ENCODE measurements at places on chromosomes 7 and 10.
A peak's percentile ranks its signal among the peaks of the same experiment; 100 is the strongest.

DNA sequence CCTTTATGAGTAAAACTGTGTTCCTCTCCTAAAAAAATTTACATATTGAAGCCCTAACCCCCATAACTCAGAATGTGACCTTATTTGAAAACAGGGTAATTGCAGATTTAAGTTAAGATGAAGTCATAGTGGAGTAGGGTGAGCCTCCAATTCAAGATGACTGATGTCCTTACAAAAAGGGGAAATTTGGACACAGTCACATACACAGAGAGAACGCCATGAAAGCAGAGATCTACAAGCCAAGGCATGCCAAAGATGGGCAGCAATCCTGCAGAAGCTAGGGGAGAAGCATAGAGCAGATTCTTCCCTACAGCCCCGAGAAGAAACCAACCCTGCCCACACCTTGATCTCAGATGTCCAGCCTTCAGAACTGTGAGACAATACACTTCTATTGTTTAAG lies 23.8 kb upstream of the ADD3 start:
- no peak for DNase-seq

- no peak for DNase-seq
Measured at GRCh38 chr10:59655309-59655708, 54.3 kb downstream of the SLC16A9 start.

GRCh38 chr7:16492513-16493062 lies 27.1 kb upstream of the SOSTDC1 start:
- DNase-seq, result no peak

DNA sequence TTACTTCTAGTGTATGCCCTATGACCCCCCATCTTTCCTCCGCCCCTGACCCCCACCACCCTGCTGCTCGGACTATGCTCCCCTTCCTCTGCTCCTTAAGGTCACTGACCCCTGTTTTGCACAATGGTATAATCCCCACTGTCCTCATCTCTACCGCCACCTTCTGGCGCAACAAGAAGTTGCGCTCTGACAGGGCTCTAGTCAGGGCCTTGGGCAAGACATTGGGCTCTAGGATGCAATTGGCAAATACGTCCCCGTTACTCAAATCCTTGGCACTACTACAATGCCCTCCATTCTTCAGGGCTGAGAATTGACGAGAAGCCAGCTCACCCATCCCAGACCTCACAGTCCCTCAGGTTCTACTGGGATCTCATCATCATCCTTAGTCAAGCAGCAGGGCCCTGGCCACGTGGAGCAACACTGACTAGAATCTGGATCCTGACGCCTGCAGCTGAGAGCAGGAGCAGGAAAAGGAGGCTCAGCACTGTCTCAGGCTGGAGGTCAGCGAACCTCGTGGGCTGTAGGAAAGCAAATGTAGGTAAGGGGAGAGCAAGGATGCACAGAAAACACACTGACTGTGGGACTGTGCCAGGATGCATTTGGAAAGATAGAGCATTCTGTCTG lies 10.6 kb downstream of the LRIT2 start:
- DNase-seq, result no peak

DNA sequence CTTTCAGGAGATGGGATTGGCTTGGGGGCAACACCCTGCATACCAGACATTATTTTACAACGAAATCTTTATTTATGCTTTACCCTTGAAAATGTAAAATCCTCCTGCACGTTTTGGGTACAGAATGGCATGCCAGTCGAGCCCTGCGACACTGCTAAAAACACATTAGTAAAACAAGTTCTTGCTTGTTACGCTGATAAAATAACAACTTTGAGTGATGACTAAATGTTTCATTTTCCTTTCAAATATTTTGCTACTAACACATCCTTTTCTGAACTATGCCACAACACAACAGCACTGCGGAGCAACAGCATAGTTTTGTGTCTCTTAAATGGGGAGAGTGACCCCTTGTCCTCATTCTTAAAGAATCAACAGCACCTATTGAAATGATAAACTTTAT lies 76.0 kb upstream of the SEMA3D start:
- no peak for DNase-seq

GRCh38 chr7:22549667-22550513 lies 49.9 kb upstream of the STEAP1B start:
- DNase-seq, result no peak

GRCh38 chr10:63430091-63430998 lies 35.4 kb downstream of the JMJD1C start:
- DNase-seq, result peak; percentile 27

DNA sequence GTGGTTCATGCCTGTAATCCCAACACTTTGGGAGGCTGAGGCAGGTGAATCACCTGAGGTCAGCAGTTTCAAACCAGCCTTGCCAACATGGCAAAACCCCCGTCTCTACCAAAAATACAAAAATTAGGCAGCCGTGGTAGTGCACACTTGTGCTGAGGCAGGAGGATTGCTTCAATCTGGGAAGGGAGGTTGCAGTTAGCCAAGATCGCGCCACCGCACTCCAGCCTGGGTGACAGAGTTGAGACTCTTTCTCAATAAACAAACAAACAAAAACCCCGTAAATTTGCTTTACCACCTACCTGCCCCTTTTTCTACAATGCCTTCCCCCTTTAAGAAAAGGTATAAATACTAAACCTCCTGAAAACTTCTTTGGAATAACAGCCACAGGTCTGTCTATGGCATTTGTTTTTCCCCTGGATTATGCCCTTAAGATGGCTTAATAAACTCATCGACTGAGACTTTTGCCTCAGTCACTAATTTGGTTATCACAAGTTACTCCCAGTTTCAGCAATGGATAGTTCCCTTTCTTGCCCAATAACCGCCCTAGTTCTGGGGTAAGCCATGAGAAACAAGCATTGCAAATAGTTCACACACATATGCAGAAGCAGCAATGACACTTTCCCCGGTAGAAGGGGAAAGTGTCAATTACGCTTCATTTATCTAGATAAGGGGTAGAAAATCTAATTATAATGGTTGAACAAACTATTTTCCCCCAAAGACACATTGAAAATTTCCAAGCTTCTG lies 52.8 kb upstream of the SVIL start:
- no peak for DNase-seq

DNA sequence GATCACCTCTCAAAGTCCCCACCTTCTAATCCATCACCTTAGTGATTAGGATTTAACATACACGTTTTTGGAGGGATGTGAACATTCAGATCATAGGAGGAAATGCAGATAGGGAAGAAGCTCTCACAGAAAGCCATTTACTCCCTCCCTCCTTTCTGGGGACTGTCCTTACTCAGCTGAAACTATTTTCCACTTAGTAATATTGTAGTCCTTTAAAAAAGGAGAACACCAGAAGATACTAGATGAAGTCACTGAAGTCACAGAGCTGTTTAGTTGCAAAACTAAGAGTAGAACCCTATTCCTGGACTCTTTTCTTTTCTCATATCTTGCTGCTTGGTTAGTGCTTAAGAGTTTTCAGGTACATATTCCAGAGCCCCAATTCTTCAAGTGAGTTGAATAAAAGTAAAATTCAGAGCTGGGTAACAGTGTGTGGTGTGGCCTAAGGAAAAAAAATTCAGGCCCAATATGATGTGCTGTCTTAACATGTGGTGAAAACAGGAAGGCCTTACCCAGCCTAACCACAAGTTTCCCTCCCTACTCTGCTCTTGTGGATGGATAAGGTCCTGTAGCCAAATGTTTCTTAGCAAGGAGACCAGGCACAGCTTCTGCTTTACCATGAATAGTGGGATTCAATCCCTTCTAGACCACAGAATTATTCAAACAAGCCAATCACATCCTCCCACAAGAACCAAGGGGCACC lies 135.7 kb downstream of the INHBA start:
- no peak for DNase-seq

- DNase-seq, result peak; percentile 83
Measured at GRCh38 chr7:96236198-96237039, 85.5 kb downstream of the SLC25A13 start.

DNA sequence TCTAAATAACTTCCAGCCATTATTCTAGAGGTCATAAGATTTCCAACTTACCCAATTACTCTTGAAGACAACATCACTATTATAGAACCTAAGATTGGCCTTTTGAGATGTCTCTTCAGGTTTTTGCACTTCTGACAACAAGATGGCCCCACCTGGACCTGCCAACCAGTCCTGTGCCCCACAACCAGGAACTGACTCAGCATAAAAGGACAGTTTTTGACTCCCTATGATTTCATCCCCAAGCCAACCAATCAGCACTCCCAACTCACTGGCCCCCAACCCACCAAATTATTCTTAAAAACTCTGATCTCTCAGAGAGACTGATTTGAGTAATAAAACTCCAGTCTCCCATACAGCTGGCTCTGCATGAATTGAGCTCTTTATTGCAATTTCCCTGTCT lies 94.4 kb downstream of the TMEM106B start:
- DNase-seq, result no peak

GRCh38 chr10:95421782-95422181 lies 131.0 kb upstream of the PDLIM1 start:
- no peak for DNase-seq

- DNase-seq, result no peak
Measured at GRCh38 chr7:18792871-18793595, 297.5 kb downstream of the HDAC9 start.

DNA sequence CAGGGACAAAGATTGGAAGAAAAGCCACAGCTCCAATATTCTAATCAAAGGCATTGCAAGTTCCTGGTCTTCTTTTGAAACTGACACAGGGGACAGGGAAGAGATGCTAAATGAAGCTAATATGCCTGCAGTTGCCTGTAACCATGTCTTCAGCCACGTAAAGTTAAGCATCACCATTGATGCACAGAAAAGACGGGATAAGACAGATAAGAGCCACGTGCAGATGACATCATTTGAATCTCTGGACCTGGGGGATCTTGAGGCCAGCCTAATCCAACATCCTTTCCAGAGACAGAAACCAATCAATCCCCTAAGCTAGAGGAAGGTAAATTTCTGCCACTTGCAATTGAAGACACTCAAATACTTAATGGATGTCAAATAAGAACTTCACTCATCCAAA lies 93.4 kb downstream of the PIP4K2A start:
- DNase-seq, result no peak

DNA sequence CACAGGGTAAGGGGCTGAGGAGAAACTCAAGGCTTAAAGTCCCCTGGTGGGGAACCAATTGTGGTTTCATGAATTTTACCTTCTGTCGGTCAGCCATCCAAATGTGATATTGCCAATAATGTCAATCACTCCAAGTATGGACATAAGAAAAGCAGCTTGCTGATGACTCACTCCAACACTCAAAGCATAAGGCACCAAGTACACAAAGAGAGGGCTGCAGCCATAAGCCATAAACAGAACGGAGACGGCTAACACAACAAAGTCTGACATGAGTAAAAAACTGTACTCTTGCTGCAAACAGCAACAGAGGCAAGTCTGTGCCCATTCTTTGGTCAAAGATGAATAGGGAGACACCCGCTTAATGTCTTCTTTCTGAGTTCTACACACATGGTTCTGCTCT lies 24.2 kb downstream of the IFIT5 start:
- no peak for DNase-seq

DNA sequence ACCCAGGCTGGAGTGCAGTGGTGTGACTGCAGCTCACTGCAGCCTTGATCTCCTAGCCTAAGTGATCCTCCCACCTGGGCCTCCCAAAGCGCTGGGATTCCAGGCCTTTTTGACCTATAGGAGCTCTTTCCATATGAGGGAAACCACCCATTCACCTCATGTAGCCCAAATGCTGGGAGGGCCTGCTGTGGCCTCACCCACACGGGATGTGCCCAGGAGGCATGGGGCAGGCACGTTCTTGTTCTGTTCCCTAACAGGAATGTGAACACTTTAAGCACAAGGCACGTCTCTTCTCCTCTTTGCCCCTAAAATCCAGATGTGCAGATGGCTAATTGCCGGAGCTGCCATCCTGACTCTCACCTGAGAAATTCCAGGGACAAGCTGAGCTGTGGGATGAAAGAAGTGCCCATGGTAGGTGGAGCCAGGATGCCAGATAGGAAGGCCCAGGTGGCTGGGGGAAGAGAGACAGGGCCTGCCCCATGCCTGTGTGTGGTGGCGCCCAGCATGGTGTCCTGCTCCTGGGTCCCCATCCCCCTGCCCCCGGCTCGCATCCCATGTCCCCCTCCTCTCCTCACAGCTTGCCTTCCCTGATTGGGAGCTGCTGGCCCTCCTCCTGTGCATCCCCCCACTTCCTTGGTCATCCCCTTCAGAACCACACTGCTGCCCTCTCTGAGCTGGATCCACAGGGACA lies 17.3 kb downstream of the CAMK2B start:
- no peak for DNase-seq

- DNase-seq, result no peak
Measured at GRCh38 chr7:151497306-151497871, 22.3 kb downstream of the RHEB start.

- DNase-seq, result no peak
Measured at GRCh38 chr7:38585572-38586354, 45.4 kb downstream of the AMPH start.

- no peak for DNase-seq
Measured at GRCh38 chr7:107404740-107405537, 64.9 kb upstream of the GPR22 start.

GRCh38 chr10:71493741-71494140 lies 97.0 kb downstream of the CDH23 start:
- DNase-seq, result no peak

GRCh38 chr7:135342887-135343286 lies 109.2 kb downstream of the STRA8 start:
- DNase-seq, result no peak

DNA sequence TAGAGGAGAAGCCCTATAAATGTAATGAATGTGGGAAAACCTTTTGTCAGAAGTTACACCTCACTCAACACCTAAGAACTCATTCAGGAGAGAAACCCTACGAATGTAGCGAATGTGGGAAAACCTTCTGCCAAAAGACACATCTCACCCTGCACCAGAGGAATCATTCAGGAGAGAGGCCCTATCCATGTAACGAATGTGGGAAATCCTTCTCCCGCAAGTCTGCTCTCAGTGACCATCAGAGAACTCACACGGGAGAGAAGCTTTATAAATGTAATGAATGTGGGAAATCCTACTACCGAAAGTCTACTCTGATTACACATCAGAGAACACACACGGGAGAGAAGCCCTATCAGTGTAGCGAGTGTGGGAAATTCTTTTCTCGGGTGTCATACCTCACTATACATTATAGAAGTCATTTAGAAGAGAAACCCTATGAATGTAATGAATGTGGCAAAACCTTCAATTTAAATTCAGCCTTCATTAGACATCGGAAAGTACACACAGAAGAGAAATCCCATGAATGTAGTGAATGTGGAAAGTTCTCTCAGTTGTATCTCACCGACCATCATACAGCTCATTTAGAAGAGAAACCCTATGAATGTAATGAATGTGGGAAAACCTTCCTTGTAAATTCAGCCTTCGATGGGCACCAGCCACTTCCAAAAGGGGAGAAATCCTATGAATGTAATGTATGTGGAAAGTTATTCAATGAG lies 18.9 kb downstream of the RBAK start:
- DNase-seq, result no peak

DNA sequence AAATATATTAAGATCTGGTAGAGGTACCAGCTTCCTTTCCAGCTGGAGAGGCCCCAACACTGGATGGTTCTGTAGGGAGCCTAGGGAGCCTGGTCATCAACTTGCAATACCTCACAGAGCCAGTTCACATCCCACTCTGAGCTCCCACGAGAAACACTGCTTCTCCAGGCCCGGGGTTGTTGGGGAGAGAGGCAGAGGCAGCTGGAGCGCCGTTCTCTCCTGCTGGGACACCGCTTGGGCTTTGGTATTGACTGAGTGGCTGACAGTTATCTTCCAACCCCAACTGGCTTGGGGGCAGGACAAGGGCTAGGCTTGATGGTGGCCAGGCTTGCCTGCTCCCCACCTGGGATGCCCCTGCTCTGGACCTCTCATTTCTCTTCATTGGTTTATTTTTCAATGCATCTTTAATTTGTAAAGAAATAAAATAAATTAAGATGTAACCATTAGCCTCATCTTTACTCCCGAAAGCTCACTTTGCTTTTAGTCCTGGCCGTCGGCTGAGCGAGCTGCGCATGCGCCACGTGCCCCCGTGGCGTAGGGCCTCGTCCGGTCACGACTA lies 10.0 kb upstream of the CHCHD1 start:
- DNase-seq, result no peak
